Activated effector memory CD4-positive, alpha-beta T cell treated with Interleukin-2 at 50 U/mL for 16 hours (primary cell): ENCODE measurements at places on chromosomes 11 and 22.

DNA sequence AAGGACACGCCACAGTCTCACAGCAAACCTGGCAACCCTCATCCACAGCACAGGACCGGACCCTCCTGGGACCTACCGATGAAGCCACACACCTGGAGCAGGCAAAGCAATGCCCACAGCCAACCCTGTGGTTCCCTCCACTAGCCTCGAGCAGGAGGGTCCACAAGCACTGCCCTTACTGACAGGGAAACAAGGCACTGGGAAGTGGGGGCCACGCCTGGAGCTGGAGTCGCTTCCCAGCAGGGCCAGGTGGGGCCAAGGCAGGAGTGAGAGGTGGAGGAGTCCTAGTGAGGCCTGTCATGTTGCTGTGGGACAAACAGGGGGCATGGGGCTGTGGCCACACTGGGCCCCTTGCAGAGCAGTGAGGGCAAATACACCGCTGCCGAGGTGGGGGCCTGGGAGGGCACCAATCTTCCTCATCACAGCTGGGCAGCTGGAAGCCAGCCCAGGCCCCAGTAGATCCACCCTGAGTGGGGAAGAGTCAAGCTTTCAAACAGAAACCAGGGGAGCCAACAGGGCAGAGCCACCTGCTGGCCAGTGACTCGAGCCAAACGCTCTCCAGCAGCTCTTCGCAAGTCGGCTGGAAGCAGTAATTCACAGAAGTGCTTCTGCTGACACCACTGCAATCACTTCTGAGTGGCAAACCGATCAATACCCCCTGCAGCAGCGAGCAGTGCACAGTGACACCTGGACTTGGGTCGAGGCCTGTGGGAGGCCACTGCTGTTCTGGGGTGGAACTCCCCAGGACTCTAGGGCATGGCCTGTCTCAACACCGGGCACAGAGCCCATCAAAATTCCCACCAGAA, 13.7 kb downstream of the SULT4A1 start:
- no peak for DNase-seq

- DNase-seq, result no peak
Measured at GRCh38 chr22:35580351-35581022, 36.6 kb downstream of the MB start.

GRCh38 chr11:132898021-132898420, 634.3 kb downstream of the OPCML start:
- DNase-seq, result no peak

- no peak for DNase-seq
Measured at GRCh38 chr22:27545085-27545484, 256.5 kb downstream of the MN1 start.

GRCh38 chr11:119845756-119846155, 116.8 kb upstream of the NECTIN1 start:
- DNase-seq, result no peak

GRCh38 chr11:31478223-31478590, 31.2 kb downstream of the IMMP1L start:
- DNase-seq, result no peak

- DNase-seq, result no peak
Measured at GRCh38 chr22:17117890-17118289, 3.3 kb downstream of the TMEM121B start.

DNA sequence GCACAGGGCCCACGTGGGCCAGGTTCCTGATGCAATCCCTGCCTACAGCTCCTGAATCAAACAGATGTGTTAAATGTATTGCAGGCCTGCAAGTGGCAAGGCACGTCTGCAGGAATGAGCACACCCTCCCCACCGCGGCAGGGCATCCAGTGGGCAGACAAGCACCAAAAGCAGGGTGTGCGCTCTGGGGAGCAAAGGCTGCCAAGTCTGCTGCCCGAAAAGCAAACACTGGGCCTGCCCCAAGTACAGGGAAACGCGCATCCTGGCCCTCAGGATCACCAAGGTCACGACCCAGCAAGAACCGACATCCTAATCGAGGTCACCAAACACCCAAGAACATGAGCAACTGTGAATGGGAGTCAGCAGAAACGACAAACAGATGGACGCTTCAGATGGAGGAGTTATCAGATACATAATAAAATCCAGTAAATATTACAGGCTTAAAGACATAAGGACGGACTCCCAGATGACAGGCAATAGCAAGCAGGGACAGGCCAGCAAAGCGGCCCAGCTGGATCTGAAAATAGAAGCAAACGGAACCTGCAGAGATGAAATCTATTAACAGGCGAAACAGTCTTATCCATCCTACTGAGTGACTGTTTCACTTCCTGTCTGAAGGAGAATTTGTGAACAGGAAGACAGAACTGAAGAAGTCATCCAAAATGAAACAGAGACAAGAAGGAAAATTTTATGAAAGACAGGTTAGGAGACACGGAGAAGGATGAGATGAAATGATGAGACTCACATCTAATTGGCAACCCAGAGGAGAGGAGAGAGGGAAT, 26.7 kb downstream of the CARS1 start:
- DNase-seq, result no peak

DNA sequence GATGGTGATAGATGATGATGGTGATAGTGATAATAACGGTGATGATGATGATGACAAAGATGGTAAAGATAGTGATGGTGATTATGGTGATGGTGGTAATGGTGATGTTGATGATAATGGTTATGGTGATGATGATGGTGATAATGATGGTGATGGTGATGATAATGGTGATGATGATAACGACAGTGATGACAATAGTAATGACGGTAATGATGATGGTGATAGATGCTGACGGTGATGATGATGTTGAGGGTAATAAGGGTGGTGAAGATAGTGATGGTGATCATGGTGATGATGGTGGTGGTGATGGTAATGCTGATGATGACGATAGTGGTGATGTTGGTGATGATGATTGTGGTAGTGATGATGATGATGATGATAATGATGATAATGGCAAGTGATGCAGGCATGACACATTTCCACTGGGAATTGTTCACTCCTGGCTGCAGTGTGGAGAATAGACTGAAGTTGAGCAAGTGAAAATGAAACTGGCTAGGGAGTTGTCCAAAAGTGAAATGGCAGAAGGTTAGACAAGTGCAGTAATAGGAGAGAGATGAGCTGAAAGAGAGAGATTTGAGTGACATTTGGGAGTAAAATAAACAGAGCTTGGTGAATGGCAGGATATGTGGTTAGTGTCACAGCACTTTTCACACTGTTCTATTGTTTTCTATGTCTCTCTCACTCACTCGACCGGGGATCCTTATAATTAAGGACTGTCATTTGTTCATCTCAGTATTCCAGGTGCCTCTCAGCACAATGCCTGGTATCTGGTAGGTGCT, 992.5 kb downstream of the OPCML start:
- no peak for DNase-seq

GRCh38 chr22:32202539-32203180, 2.2 kb downstream of the RFPL2 start:
- no peak for DNase-seq

- no peak for DNase-seq
Measured at GRCh38 chr11:68722143-68722542, 29.2 kb downstream of the TESMIN start.

DNA sequence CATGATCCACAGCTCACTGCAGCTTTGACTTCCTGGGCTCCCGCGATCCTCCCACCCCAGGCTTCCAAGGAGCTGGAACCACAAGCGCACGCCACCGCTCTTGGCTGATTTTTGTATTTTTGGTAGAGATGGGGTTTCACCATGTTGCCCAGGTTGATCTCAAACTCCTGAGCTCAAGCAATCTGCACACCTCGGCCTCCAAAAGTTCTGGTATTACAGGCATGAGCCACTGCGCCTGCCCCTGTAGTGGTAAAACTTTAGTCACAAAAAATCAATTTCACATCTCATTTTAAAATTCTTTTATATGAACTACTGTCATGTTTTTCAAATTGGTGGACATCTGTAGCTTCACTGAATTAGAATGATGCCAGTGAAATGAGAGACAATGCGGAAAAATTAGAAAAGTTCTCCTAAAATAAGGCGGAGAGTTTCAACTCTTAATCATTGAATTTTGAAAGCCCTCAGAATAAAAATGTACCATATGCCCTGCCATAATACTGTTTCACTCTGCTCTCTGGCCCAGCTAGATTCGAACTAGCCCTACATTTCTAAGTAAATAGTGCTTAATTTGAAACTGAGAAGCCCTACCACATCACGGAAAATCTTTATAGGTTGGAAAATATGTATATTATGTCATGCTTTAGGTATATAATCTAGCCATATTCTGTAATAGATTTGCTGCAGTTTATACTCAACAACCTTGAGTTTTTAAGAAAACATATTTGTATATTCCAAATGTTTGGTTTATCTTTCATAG, 78.7 kb downstream of the HORMAD2 start:
- no peak for DNase-seq

DNA sequence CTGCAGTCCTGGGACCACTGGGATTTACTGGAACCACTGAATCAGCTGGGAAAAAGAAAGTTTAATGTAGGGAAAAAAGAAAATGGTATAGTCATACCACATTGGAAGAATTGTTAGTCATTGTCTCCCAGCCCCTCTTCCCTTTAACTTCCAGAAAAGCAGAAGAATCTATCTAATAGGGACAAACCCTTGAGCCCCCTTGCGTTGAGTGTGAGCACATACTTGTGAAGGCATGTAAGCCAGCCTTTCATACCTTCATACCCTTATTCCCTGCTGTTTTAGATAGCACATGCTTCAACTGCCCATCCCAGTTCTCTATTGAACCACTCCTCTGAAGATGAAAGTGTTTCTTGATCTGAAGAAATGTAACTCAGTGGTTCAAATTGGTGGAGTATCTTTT, 6.6 kb downstream of the TREH start:
- DNase-seq, result no peak

DNA sequence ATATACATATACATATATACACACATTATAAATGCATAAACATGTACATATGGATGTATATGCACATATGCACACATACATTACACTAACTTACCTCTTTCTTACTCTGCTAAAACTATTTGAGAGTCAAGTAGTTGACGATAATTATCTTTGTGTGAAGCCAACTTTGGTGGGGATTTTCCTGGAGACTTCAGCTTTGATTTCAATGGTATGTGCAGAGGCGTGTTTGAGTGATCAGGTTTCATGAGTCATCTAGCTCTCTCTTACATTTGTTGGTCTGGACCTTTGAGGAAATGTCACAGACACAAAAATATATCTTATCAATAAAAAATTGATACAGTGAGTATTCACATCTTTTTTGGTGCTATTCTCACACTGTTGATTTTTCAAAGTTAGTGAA, 769.1 kb upstream of the LUZP2 start:
- DNase-seq, result no peak

GRCh38 chr11:83272627-83273026, 13.5 kb downstream of the CCDC90B start:
- no peak for DNase-seq

GRCh38 chr11:103608566-103608965, 427.9 kb upstream of the DDI1 start:
- no peak for DNase-seq

- no peak for DNase-seq
Measured at GRCh38 chr11:128420951-128421350, 166.4 kb downstream of the ETS1 start.

- no peak for DNase-seq
Measured at GRCh38 chr22:29306835-29307595, 565 bp downstream of the GAS2L1 start.

- DNase-seq, result no peak
Measured at GRCh38 chr11:8652140-8652539, 30.3 kb downstream of the TRIM66 start.

GRCh38 chr11:7451520-7451919, 33.8 kb upstream of the OLFML1 start:
- DNase-seq, result no peak

DNA sequence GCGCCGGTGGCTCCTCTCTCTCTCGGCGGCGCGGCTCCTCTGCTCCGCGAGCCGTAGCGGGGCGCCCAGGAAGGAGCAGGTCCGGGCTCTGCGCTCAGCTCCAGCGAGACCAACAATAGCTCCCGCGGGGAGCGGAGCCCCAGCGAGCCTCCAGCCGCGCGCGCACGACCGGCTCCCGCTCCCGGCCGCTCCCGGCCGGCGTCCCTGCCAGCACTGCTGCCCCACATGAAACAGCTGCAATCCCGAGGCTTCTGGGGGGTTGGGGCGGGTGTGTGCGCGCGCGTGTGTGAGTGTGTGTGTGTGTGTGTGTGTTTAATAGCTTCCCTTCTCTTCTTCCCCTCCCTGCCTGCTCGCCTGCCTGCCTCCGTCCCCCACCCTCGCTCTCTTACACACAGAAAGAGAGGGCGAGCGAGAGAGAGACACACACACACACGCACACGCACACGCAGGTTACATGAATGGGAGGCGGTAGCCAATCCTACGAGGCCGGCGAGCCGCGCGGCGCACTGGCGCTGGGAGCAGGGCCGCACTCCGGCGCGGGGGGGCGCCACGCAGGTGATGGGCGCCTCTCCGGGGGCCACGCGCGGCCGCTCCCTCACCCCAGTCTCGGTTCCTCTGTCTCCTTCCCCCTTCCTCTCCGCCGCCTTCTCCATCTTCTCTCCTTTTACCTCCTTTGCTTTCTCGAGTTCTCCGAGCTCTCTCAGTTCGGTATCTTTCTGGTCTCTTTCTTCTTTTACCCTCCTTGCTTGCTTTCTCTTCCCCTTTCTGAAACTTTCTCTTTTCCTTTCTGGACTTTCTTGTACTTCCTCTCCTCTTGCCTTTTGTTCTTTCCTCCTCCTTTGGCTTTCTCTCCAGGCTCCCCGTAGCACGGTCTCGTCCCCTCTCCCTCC, at the start of gene TENM4:
Gene TENM4, minus strand, starts transcription at position 460 of the 890 bp plus-strand sequence. CDS start 371,086 bp downstream, outside the sequence.
- no peak for DNase-seq

DNA sequence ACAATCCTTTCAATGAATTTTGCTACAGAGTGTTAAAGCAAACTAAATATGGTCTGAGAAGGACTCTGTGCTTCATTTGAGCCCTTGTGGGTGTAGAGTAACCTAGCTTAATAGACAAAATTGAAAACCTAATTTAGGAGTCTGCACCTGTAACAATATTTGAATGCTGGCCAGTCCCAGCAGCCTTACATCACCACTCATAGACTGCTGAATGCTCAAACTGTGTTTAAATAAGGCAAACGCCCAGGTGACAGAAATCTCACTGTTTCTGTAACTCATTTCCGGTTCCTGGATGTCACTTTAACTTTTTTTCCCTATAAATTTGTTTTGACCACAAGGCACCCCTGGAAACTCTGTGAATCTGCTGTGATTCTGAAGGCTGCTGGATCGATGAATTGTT, 45.5 kb upstream of the GLYATL1B start:
- no peak for DNase-seq

- DNase-seq, result no peak
Measured at GRCh38 chr11:129865701-129866100, 29.7 kb downstream of the NFRKB start.

DNA sequence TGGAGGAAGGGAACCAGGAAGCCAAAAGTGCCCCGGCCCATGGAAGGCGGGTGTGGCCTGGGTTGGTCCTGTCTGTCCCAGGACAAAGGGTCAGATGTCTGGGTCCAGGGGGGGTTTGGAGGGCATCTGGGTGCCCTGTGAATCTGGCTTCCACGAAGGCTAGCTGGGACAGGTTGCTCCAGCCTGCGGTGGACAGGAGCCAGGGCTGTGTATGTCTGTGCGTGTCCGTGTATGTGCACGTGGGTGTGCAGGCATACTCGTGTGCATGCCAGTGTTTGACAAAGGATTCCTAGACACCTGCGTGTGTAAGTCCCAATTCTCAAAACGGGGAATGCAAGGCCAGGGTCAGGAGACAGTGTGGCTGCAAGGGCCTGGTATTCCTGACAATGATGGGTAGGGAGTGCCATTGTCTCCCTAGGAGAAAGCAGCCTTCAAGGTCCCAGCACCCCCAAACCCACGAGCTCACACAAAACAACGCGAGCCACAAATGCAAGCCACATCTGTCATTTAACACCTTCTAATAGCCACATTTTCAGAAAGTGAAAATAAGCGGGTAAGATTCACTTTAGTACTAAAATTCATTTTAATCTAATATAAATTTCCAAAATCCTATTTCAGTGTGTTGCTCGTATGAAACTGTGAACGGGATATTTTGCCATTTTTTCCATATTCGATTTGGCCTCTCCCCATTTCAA, 78.4 kb upstream of the WNT7B start:
- DNase-seq, result no peak
